ENCODE measurements at places on chromosomes 6 and 20.

GRCh38 chr6:117558818-117559217 lies 43.5 kb downstream of the GOPC start:
- no peak for DNase-seq

DNA sequence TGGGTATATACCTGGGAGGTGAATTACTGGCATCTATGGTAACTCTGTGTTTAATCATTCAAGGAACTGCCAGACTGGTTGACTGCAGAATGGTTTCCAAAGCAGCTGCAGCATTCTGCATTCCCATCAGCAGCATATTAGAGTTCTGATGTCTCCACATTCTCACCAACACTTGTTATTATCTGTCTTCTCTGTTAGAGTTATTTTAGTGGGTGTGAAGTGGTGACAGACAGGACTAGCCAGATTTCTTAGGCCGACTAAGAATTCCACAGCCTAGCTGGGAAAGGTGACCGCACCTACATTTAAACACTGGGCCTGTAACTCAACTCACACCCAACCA lies 110.9 kb downstream of the TMEM170B start:
- no peak for DNase-seq

GRCh38 chr20:3993109-3993508 lies 22.2 kb downstream of the RNF24 start:
- DNase-seq = no peak

DNA sequence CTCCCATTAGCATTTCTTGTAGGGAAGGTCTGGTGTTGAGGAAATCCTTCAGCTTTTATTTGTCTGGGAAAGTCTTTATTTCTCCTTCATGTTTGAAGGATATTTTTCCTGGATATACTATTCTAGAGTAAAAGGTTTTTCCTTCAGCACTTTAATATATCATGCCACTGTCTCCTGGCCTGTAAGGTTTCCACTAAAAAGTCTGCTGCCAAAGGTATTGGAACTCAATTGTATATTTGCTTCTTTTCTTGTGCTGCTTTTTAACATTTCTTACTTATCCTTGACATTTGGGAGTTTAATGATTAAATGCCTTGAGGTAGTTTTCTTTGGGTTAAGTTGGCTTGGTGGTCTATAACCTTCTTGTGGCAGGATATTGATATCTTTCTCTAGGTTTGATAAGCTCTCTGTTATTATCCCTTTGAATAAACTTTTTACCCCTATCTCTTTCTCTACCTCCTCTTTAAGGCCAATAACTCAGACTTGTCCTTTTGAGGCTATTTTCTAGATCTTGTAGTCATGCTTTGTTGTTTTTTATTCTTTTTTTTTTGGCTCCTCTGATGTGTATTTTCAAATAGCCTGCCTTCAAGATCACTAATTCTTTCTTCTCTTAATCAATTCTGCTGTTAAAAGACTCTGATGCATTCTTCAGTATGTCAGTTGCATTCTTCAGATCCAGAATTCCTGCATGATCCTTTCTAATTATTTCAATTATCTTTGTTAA lies 225.0 kb upstream of the ZNF217 start:
- DNase-seq = no peak

DNA sequence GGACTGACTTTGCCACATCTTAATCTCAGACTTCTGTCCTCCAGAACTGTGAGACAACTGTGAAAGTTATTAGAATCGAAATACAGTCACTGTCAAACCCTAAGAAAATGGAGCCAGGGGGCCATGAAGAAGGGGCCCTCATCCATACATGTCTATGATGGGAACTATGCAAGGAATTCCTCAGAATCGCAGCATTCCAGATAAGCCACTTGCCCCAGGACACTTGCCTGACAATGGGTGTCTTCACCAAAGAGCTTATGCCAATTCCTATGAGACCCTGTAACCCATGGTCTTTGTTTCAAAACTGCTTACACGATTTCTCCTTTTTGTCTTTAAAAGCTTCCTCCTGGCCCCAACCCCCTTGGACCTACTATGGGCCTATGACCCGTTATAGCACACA lies 90.4 kb upstream of the FOXP4 start:
- no peak for DNase-seq

DNA sequence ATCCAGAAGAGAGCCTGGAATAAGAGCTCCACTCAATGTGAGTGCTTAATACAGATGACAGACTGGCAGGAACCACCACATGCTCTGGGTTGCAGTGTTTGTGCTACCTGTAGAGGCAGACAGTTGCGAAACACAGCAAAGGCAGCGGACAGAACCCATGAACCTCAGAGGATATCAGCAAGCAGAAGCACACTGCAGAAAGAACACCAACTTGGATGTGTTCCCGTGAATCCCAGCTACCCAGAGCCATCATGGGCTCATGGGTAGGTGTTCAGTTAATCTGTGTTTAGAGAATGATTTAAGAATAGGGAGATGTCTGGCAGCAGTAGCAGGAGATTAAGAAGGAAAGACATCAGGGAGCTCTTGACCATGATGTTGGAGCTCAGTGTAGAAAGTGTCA lies 133.3 kb upstream of the FOXQ1 start:
- DNase-seq = no peak

DNA sequence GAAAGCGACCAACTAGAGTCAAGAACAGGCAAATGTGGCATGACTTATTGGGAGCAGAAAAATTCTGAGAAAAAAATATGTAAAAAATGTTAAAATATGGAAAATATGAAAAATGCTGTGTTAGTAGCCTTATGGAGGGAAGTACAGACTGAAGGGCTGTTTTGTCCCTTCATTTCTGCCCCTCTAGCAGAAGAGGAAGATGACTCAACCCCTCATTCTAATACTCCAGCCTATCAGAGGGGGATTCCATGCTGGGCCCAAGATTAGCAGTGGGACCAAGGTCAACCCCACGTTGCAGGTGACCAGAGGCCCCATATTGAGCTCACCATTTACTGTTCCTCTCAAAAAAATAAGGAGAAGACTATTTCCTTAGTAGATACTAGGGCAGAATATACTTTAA lies 8.4 kb downstream of the MUC21 start:
- no peak for DNase-seq

DNA sequence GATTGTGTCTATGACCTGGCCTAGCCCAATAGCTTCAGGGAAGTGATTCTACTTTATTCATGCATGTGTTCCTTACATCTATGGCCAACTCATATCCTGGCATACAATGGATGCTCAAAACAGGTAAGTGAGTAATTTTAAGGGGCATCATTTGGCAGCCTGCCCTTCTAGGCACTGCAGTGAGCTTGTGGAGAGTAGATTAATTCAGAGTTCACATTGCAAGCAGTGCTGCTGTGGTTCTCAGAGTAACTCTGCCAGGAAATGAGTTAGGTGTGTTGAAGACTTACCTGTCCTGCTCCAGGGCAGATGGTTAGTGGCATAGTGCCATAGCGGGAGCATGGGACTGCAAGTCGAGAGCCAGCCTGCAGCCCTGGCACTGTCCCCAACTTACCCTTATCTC lies 158.0 kb downstream of the SCP2D1 start:
- no peak for DNase-seq

DNA sequence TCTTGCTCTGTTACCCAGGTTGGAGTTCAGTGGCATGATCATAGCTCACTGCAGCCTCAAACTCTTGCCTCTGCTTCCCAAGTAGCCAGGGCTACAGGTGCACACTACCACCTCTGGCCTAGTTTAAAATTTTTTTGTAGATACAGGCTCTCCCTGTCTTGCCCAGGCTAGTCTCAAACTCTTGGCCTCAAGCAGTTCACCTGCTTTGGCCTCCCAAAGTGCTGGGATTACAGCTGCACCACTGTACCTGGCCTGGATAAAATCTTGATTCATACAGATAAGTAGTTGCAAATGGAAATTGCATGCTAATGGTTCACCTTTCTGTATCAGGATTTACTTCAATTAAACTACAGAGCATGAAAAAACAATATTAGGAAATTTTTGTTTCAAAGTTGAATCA lies 4.2 kb downstream of the CD2AP start:
- DNase-seq = no peak

GRCh38 chr20:1225783-1226654 lies at the start of gene RAD21L1:
RAD21L1 (plus strand) TSS chr20:1226044; CDS start chr20:1228454, 2,410 bp downstream.
- peak; percentile 61 for DNase-seq

DNA sequence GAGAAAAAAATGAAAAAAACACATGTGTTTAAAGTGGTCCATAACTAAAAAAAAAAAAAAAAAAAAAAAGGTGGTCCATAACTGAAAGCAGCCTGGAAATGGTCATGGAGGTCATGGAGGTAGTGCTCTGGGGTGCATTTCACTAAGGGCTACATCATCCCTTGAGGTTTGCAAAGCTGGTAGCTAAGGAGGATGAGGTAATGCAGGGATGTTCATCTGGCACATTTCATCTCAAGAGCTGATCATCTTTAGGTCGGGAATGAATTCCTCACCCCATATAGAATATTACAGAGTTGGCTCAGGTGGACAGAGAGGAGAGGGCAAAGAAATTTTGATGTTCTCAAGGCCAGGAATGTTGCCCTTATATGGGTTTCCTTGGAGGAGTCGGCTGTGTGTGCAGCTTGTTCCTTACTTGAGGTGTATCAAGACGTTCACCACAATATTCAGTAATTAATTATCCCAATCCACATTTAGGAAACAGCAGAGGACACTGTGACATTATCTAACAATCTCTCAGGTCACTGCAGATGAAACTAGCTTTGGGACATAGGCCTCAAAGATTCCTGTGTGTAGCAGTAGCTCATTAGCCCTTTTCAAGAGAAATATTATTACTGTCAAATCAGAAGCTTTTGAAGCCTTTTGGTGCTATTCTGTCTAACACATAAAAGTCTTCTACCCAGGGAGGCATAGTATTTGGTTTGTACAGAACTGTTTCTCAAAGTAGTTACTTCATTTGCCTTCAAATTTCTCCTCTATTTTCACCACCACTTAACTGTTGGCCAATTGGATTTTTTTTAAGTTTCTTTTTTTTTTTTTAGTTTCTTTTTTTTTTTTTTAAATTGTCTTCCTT lies 46.8 kb downstream of the CYP24A1 start:
- no peak for DNase-seq

GRCh38 chr6:89984926-89985750 lies 90.9 kb downstream of the GJA10 start:
- DNase-seq = no peak

DNA sequence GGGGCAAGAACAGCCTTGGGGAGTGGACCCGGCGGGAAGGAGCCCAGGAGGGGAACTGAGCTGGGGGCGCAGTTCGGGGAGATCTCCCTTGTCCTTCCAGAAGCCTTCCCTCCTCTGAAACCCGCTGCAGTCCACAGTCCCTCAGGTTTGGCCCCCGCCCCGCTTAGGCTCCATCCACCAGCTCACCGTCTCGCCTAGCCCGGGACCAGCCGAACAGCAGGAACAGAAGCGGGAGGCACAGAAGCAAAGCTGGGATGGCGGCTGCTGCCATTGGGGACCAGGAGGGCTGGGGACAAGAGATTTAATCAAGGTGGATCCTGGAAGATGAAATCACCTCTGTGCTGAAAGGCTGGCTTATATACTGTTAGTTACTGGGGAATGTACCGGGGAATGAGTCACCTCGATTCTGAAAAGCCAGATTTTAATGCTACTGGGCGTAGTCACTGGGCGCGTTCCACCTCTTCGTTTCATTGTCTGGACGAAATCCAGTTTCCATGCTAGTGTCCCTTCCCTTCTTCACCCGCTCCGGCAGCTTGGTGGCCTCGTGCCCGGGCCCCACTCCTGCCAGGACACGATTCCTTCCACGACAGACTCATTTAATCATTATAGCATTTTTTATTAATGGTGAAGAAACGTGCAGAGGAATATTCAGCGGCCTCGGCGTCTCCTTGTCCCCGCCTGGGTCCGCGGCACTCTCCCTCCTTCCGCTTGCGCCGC lies at the start of gene RAET1L:
RAET1L (minus strand) TSS at position 332 of the 717 bp plus-strand sequence; CDS start at position 271, 61 bp downstream.
- no peak for DNase-seq

DNA sequence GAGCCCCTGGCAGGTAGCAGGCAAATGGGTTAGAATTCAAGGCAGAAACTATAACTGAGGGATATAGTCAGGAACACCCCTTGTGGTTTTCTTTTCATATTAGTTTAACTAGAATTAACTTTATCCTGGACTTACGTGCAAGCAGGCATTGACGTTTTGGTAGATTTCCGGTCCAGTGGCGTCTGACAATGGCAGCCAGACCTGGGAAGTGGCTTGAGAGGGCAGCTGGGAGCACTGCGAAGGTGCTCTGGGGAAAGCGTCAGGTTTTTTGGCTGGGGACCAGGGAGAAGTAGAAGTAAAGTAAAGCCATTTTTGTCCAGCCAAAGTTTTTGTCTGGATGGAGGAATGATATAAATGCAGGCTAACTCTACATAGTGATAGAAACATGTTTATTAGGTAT lies 8.4 kb upstream of the ACSS1 start:
- no peak for DNase-seq

DNA sequence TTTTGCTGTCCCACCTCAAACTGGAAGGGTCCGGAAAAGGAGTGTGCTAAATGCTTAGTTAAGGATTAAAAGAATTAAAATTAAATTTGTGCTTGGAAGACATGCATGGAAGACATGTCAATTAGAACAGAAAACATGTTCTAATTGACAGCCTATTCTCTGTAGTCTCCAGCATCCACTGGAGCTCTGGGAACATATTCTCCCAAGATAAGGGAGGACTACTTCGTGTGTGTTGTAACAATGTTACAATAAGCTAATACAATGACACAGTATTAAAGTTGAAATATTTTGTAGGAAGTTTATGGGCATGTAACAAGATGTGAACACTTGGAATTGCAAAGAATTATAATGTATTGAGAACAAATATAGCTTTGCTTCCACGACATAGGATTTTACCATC lies 567.4 kb upstream of the CITED2 start:
- DNase-seq = no peak

- no peak for DNase-seq
These were observed 71.1 kb upstream of the CTNNBL1 start for GRCh38 chr20:37622728-37623127.

GRCh38 chr6:148693882-148694484 lies 52.8 kb upstream of the UST start:
- DNase-seq = no peak

- peak; percentile 16 for DNase-seq
These were observed 83.4 kb upstream of the ASF1A start for GRCh38 chr6:118810420-118811027.

- DNase-seq = peak; percentile 16
These were observed 511.8 kb upstream of the ZNF337 start for GRCh38 chr20:26208296-26209091.

- DNase-seq = no peak
These were observed 69.0 kb downstream of the ZHX3 start for GRCh38 chr20:41248368-41249024.
